ENCODE measurements at places on chromosomes 6 and 20. TPM values are rescaled to one million over a fixed set of nuclear protein-coding genes. Genes with fewer than 3 reads are reported as not detected.

The TSPO2 gene
- not detected for total RNA-seq

GRCh38 chr6:75882734-75883133 lies 133.7 kb downstream of the MYO6 start:
- DNase-seq, result no peak

GRCh38 chr6:21005816-21006570 lies 471.7 kb downstream of the CDKAL1 start:
- DNase-seq, result peak; percentile 56

- peak; percentile 49 for DNase-seq
These were observed 114.5 kb downstream of the RNF144B start for GRCh38 chr6:18501663-18502013.

GRCh38 chr6:18496462-18496861 lies 109.3 kb downstream of the RNF144B start:
- DNase-seq, result no peak

DNA sequence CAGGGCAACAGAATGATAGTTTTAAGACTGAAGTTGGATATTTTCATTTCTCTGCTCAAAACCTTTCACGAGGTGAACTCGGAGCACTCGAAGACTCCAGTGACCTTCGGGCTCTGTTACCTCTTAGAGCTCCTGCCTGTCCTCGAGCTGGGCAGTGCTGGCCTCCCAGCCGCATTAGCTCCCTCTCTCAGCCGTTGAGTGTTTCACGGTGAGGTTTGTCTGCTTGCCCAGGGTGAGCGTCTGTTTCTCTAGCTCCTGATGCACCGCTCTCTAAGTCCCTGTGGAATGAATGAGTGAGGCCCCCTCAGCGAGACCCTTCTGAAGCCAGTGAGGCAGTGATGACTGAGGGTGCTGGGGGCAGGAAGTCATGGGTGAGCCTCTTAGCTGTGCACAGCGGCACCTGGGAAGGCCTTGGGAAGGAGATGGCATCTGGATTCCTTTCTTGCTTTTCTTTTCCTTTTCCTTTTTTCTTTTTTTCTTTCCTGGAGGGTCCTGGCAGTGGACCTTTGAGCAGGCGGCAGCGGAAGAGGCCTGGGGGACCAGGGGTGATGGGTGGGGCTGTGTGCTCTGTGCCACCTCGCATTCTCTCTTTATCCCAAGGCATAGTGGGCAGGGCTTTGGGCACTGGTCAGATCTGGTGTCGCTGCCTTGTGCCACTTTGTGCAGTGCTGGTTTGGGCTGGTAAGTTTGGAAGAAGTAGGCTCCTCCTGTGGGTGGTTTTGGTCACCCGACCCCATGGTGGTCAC lies 2.2 kb downstream of the PSMG4 start:
- no peak for DNase-seq

GRCh38 chr6:8334113-8334512 lies 101.2 kb downstream of the SLC35B3 start:
- no peak for DNase-seq

DNA sequence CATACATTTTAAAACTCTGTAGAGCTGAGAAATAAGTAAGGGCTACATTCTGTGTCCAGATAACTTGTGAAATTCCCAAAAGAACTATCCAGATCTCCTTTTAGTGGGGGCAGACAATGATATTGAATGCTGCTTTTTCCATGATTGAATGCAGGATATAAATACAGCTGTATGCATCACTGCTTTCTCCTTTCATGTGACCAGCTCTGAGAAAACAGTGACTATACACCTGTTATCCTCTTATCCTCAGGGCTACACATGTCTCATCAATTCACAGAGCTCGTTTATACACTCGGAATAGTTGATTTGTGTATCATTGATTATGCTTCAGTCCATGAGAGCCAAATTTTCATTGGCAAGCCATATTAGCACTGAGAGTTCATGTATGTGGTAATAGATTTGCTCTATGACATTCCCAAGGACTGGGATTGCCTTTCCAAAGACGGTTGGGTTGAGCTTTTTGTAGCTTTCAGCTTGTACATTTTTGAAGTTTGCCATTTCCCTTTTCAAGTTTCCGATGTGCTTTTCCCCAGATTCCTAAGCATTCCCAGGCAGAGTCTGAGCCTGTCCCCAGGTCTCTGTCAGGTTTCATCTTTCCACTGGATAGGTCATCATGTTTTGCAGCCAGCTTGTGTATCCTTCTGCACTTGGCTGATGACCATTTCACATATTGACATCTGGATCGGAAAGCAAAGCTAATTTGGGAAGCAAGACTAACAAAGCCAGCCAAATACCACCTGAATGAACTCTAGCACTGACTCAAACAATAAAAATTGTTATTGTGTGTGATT lies 97.7 kb downstream of the RFX6 start:
- DNase-seq, result no peak

- DNase-seq, result no peak
These were observed 23.3 kb upstream of the NHSL1 start for GRCh38 chr6:138522611-138523010.
